Stimulated activated CD4-positive, alpha-beta T cell treated with anti-CD3 and anti-CD28 coated beads, TNF-alpha, amount 100 ng/mL, for 24 hours (primary cell): ENCODE measurements at places on chromosomes 1 and 21.

DNA sequence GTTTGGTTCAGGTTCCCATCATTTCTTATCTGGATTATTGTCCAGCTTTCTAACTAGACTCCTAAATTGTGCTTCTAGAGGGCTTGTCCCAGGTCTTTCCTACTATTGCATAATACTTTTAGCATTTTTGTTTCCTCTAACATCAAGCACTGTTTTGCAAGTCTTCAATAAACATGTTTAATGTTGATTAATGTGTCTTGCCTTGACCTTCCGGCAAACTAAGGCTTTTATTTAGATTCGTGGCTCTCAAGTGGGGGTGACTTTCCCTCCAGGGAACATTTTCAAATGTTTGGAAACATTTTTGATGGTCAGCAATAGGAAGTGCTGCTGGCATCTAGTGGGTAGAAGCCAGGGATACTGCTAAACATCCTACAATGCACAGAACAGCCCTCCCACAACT, 90.7 kb downstream of the RPE65 start:
- no peak for DNase-seq

DNA sequence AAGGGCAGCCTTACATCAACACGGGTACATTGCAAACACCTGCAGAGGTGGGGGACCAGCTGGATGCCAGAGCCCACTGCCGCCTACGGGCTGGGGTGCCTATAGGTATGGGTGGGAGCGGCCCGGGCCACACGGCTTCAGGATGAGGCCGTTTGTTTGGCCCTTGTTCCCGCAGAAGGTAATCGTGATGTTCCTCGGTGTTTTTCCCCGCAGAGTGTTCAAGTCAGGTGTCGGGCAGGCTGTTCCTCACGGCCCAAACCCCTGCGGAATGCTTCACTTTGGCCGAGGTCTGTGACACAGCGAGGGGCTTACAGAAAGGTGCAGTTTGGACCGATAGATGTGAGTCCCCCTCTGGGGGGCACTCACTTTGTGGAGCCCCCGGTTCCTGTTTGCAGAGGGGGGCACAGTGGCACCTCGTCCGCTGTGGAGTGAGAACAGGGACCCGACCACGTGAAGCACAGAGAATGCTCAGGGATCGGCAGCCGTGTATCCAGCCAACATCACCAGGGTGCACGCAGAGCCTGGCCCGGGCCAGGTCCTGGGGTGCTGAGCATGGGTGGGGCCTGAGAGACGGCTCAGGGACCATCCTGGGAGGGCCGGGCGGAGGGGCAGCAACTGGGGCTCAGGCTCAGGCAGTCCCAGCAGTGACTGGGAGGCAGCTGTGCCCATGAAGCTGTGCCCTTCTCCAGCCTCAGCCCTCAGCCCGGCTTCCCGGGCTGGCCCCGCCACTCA, 453 bp upstream of the TTLL10 start:
- DNase-seq, result no peak

DNA sequence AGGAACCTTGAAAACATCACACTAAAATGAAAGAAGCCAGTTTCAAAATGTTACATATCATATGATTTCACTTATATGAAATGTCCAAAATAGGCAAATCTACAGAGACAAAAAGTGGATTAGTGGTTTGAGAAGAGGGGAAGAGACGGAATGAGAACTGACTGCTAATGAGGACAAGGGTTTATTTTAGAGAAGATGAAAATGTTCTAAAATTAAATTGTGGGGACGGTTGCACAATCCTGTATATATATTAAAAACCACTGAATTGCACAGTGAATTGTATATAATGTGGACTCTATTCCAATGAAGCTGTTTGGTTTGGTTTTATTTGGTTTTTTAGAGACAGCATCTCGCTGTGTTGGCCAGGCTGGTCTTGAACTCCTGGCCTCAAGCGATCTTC, 35.6 kb downstream of the PRPF38A start:
- no peak for DNase-seq

DNA sequence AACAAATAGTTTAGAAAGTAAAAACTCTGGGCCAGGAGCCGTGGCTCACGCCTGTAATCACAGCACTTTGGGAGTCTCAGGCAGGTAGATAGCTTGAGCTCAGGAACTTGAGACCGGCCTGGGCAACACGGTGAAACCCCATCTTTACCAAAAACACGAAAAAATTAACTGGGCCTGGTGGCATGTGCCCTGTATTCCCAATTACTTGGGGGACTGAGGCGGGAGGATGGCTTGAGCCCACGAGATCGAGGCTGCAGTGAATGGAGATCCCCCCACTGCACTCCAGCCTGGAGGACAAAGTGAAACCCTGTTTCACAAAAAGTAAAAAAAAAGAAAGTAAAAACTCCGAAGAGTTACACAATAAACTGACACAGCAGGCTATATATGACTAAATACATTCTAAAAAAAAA, 10.6 kb downstream of the CEP170 start:
- DNase-seq, result no peak

DNA sequence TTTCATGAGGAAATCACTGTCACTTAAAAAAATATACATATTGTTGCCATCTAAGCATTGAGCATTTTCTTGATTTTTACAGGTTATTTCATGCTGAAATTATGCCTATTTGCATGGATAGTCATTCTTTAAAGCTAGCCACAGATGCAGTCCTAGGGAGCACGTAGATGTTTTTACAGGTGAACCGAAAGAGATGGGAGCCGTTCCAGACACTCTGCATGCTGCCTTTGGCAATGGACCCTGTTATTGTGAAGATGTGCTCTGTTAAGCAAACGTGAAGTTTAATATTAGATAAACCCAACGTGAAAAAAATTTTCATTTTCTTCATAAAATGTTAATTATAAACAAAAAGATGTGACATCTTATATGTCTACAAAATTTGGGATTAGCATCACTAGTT, 7.1 kb downstream of the PROX1 start:
- DNase-seq, result no peak

- no peak for DNase-seq
These were observed 18.4 kb downstream of the ATP1A4 start for GRCh38 chr1:160169553-160170399.

DNA sequence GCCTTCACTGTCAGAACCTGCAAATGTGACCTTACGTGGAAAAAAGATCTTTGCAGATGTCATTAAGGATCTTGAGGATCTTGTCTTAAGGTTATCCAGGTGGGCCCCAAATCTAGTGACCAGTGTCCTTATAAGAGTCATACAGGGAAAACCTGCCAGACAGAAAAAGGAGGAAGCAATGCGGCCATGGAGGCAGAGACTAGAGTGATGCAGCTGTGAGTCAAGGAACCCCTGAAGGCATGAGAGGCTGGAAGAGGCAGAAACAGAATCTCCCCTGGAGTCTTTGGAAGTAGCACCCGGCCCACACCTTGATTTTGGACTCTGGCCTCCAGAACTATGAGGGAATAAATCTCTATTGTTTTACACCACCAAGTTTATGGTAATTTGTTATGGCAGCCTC, 36.5 kb upstream of the DNASE2B start:
- DNase-seq, result no peak

GRCh38 chr1:7110321-7110720, 325.1 kb downstream of the CAMTA1 start:
- no peak for DNase-seq

GRCh38 chr1:84000196-84000885, 1.4 kb upstream of the TTLL7 start:
- DNase-seq, result no peak

GRCh38 chr1:16077406-16078245, 4.2 kb upstream of the FAM131C start:
- DNase-seq, result no peak

DNA sequence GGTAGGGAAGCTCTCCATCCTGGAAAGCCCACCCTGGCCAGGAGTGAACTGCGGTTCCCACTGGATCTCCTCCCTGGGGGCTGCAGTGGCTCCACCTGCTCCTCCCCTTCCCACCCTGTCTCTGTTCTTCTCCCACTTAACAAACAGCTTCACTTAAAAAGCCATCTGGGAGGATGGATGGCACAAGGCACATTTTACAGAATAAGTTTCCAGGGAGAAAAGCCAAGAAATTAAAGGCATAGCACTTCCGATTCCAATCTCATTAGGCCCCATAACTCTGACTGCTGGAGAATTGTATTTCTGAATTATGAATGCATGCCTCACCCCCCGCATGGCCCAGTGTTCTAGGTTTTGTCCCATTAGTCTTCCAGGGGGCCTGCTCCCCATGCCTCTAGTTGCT, 718.3 kb downstream of the PTPRU start:
- no peak for DNase-seq

DNA sequence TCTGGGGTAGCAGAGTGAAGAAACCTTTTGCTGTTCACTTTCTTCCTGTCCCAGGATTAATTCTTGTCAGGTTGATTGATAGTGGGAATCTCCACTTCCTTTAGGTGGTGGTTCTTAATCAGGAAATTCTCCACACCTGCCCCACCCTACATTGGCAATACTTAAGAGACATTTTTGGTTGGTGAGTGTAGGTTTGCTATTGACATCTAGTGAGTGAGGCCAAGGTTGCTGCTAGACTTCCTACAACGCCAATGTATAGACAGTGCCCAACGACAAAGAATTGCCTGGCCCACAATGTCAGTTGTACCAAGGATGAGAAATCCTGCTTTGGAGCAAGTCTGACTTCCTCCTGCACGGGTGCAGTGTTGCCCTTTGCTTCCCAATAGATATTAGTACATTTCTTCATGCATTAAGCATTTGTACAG, 38.5 kb downstream of the MAP3K7CL start:
- DNase-seq, result no peak

GRCh38 chr21:32800056-32800455, 28.5 kb upstream of the PAXBP1 start:
- DNase-seq, result no peak

DNA sequence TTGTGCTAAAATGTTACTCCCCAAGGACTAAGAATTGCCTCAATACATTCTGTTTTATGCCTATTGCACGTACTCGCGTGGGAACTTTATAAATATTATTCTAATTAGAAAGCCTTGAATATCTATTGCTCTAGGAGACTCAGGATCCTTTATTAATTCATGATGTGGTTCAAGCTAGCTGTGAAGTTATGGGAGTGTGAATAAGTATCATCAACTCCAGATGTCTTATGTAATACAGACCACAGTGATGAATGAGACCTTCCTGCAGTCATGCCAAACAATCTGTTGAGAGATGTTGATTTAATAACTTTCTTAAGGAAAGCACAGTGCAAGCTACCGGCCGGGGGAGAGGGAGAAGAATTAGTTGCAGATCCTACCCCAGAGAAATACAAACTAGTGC, 519.2 kb upstream of the ZP4 start:
- no peak for DNase-seq

- DNase-seq, result no peak
These were observed 196.1 kb upstream of the ESRRG start for GRCh38 chr1:216919060-216919970.

GRCh38 chr1:192568063-192568462, 7.5 kb upstream of the RGS1 start:
- no peak for DNase-seq

- DNase-seq, result no peak
These were observed 182.3 kb downstream of the FCRL5 start for GRCh38 chr1:157369808-157370521.

DNA sequence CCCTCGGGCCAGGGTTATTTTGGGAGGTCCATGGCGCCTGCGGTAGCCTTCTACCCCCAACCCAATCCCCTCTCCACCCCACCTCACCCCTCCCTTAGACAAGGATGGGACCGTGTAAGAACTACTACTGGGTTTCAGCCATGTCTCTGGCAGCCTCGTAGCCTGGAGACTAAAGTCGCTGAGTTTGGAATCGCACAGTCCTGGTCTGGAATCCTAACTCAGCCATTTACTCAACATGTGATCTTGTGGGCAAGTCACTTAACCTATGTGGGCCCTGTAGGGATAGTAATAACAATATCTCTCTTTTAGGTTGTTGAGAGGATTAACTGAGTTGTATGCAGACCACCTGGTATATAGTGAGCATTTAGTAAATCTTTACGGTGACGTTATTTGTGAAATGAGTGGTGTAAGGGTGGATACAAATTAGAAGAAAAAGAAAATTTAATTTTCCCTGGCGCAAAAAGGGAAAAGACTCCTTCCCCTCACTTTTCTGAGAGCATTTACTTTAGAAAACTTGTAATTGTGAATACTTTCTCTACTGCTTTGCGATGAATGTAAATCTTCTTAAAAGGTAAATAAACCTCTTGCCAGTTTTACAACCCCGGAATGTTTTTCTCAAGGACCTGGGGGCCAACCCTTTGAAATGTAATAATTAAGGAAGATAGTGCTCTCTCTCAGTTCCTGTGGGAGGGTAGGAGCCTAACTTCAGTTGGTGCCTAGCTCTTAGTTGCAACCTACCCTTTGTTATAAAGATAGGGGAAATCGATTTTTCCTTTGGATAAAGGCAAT, 615 bp upstream of the MRPS15 start:
- no peak for DNase-seq

- DNase-seq, result no peak
These were observed 409.9 kb downstream of the PTPRU start for GRCh38 chr1:29646161-29646775.

DNA sequence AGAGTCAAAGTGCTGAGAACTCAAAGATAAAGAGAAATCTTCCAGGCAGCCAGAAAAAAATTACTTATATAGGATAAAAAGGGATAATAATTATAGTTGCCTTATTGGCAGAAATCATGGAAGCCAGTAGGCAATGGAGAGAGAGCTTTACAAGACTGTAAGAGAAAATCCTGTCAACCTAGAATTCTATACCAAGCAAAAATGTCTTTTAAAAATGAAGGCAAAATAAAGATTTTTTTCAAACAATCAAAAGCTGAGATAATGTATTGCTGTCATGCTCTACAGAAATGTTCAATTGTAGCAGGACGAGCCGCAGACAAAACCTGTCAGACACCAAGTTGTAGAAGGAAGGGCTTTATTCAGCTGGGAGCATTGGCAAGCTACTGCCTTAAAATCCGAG, 26.8 kb upstream of the RAB4A start:
- no peak for DNase-seq

DNA sequence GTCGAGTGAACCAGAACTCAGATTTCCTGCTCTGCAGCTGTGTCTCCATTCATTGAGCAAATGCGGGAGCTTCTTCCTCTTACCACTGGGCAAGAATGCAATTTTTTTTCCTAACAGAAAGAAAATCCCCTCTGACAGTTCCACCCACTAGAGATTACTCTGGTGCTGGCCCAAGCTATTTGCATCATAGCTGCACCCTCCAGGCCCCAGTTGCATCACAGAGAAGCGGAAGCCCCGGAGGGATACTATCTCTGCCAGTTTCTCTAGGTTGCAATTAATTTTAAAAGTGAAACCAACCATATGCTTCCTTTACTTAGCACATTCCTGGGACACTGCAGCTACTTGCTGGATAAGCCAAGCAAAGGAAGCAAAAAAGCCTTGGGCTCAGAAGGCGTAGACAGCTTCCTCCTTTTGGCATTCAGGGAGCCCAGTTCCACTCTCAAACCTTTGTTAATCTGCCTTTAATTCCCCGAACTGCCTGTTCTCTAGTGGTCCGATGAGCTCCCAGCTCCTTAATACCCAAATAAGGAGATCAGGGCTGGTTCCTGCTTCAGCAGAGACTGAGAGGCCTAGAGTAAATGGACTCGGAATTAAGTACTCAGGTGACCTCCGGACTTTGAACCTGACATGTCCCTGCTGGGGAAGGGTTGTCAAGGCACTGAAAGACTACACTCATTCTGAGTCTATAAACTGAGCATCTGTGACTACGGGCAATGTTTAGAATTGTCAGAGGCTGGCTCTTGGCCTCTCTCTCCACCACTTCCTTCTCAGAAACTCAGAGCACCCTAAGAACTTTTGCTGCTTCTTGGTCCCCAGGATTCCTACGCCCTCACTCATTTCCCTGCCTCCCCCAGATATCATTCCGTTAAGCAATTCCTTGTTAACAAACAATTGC, 72.5 kb upstream of the TNFSF18 start:
- DNase-seq, result no peak
